Bronchial epithelial cell (primary cell): ENCODE measurements at places on chromosomes 1 and 21. TPM values are rescaled to one million over a fixed set of nuclear protein-coding genes. Genes with fewer than 3 reads are reported as not detected.

GRCh38 chr1:9960706-9961562 is 17.7 kb downstream of the NMNAT1 start:
- no peak for DNase-seq

The NLRP3 gene
- total RNA-seq = under 0.01 TPM in 2 replicates

The TMPRSS3 gene
- total RNA-seq = under 0.01 TPM in 1 of 2 replicates, not detected in the other

GRCh38 chr1:175548774-175549173 is 194.6 kb downstream of the TNR start:
- DNase-seq = peak; percentile 68

- no peak for DNase-seq
Measured at GRCh38 chr1:106319612-106320011, 736.9 kb upstream of the PRMT6 start.

DNA sequence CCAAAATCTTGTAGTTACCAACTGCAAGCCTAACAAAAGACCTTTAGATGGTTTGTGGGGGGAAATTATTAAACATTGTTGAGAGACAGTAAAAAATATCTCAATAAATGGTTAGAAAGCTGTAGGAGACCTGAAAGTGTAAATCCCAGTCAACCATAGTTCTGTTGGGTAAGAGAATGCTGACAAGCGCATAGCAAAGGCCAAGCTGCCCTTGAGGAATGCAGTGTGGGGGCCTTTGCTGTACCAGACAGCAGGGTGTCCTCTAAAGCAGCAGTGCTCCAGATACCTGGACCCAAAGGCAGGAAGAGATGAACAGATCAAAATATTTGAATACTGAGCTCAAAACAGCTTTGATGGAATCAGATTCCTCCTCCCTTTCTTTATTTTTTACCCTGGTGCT is 54.6 kb downstream of the OBSCN start:
- DNase-seq = no peak

DNA sequence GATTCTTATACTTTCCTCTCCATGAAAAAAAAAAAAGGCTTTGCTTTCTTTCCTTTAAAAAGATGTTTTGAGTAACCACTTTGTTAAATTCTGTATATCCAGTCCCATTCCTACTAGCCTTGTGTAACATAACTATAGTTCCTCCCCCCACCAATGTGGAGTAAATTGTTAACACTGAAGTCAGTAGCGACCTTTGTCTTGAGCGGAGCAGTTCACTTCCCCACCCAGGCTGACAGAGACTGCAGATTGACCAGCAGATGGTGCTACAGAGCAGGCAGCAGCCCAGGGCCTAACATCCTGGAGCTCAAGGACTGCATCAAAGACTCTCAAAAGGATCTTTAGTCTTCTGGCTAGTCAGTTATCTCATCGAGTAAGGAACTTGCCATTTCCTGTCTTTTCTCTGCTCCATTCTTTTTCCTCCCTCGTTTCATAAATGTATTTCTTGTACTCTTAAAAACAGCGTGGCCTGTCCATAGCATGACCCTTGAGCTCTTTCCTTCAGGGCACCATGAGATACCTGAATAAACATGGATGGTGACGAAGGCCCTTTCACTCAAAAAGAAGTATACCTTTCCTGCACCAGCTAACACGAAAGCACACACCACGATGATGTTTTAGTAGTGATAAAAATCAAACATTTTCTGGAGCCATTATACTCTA is 503.5 kb upstream of the PKN2 start:
- DNase-seq = peak; percentile 67
